Activated CD8-positive, alpha-beta T cell treated with anti-CD3 and anti-CD28 coated beads, Interleukin-2, amount 10 ng/mL, durations not matched to agents 7 days and 5 days (primary cell): ENCODE measurements at places on chromosomes 16 and 17. TPM values are rescaled to one million over a fixed set of nuclear protein-coding genes. Genes with fewer than 3 reads are reported as not detected.
A peak's percentile ranks its signal among the peaks of the same experiment; 100 is the strongest.

DNA sequence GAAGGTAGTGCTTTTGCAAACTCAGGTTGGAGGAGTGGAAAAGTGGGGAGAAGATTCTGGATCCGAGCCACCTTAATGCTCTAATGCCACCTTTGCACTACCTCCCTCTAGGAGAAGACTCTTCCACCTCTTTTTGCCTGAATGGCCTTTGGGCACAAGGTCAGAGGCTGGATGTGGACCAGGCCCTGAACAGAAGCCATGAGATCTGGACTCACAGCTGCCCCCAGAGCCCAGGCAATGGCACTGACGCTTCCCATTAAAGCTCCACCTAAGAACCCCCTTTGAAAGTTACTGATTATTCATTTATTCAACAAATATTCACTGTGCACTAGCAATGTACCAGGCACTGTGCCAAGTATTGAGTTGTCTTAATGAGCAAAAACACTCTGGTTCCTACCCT, 3.2 kb downstream of the SHBG start:
- H3K4me1 ChIP-seq: peaks cover 2% of the 10 kb centered on the region
- no peak overlapping the region for H3K4me3 ChIP-seq
- no peak overlapping the region for H3K27ac ChIP-seq
- no peak for DNase-seq

DNA sequence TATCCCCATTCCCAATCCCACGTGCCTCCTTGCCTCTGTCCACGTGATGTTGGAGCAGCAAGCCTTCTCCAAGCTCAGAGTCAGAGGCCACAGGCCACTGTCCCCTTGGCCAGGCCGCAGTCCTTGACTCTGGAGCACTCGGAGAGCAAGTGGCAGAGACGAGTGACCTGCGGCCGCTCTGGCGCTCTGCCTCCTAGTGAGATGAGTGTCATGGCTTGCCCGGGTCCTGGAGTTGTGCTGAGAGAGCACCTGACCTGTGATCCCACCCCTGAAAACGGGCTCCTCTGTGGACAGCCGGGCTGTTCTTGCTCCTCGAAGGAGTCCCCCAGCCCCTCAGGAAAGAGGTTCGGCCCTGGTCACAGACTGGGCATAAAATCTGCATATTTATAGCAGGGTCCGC, 10.0 kb upstream of the FASN start:
- peaks cover 43% of the 10 kb centered on the region for H3K4me1 ChIP-seq
- no peaks in the 10 kb centered on the region for H3K36me3 ChIP-seq
- no peaks in the 10 kb centered on the region for H3K27me3 ChIP-seq
- no peak for DNase-seq
- no peak overlapping the region for H3K27ac ChIP-seq

The NACA2 gene
- not detected for total RNA-seq

DNA sequence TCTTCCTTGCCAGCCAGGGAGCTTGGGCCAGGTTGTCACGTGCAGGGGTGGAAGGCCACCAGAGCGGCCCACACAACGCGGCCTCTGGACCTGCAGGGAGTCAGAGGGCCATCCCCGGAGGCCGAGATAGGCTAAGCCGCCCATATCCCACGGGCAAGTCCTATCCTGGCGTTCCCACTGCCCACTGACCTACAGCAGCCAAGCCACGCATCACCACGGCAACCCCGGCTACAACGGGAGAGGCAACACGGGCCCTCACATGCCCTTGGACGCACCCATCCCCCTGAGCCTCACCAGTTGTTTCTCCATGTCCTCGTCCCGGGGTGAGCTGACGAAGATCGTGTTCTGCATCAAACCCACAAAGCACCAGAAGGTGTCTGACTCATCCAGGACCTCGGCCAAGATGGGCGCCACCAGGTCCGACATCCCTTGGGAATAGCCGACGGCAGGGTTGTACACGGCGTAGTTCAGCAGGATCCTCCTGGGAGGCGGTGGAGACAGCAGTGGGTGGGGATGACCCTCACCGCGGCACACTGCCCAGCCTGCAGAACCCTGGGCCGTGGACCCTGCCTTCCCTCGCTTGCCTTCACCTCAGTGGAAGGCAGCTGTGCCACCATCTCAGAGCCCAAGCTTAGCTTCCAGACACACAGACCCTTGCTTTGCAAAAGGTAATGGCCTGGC, 88.2 kb downstream of the TBC1D16 start:
- H3K4me3 ChIP-seq: no peak overlapping the region
- no peak for DNase-seq
- H3K4me1 ChIP-seq: peaks cover 17% of the 10 kb centered on the region
- no peaks in the 10 kb centered on the region for H3K27me3 ChIP-seq
- H3K27ac ChIP-seq: peak overlapping the region; percentile 11

- H3K27ac ChIP-seq: no peak overlapping the region
- no peaks in the 10 kb centered on the region for H3K27me3 ChIP-seq
- H3K36me3 ChIP-seq: no peaks in the 10 kb centered on the region
- H3K4me1 ChIP-seq: no peaks in the 10 kb centered on the region
- H3K4me3 ChIP-seq: no peak overlapping the region
- peak; percentile 66 for DNase-seq
These were observed 10.0 kb downstream of the GPR179 start for GRCh38 chr17:38333635-38334295.

The YBX2 gene
- total RNA-seq: 0.66 TPM

The WSCD1 gene
- total RNA-seq: not detected

The ABCA3 gene
- total RNA-seq: 6.3 TPM

The RMI2 gene
- 65.6 TPM for total RNA-seq

The SEZ6L2 gene
- not detected for total RNA-seq

- H3K36me3 ChIP-seq: no peaks in the 10 kb centered on the region
- H3K4me3 ChIP-seq: no peak overlapping the region
- no peak for DNase-seq
- H3K4me1 ChIP-seq: peaks cover 2% of the 10 kb centered on the region
- H3K27me3 ChIP-seq: no peaks in the 10 kb centered on the region
These were observed 9.6 kb downstream of the MEFV start for GRCh38 chr16:3246876-3247275.

- peaks cover 31% of the 10 kb centered on the region for H3K4me1 ChIP-seq
- H3K27ac ChIP-seq: no peak overlapping the region
- H3K4me3 ChIP-seq: no peak overlapping the region
- no peak for DNase-seq
- H3K27me3 ChIP-seq: peaks cover 6% of the 10 kb centered on the region
These were observed 4.6 kb downstream of the PRSS33 start for GRCh38 chr16:2782583-2783351.

DNA sequence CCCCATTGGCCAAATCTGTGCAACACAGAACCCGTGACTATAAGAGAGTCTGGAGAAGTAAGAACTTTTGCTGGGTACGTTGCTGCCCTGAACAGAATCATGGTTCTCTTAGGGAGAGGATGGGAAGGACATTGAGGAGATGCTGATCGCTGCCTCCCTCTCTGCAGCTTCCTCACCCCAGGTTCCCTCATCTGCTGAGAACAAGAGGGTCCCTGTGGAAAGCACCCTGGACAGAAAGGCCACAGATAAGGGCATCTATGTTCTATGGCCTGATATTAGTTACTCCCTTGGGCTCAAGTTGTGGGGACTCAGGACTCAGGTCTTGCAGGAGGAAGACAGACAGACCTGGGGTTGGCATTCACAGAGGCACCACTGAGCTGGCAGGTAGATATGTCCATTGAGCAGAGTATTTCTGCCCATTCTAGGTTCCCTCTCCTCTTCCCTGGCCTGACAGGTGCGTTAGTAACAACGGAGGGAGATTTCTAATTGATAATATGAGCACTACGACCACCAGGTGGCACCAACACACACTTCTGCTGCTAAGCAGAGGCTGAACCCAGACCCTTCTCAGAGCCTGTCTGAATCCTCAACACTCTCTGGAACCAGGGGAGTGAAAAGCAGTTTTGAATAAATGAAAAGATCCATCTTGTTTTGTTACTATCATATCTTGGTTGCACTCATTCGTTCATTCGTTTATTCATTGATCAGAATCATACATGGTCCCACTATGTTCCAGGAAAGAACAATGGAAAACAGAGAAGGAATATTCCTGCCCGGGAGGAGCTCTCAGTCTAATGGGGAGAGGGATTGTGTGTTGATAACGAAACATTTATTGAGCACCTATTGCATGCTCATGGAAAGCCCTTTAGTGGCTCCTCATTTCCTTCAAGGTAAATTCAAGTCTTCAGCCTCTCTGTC, 56.4 kb downstream of the SLC6A2 start:
- peak; percentile 71 for DNase-seq
- H3K27ac ChIP-seq: no peak overlapping the region
- no peaks in the 10 kb centered on the region for H3K27me3 ChIP-seq

The PDK2 gene
- total RNA-seq: 21.2 TPM

The GSG1L gene
- 0.39 TPM for total RNA-seq

- DNase-seq: no peak
- H3K27me3 ChIP-seq: peaks cover 7% of the 10 kb centered on the region
- H3K4me3 ChIP-seq: no peak overlapping the region
These were observed 380.4 kb upstream of the CCL2 start for GRCh38 chr17:33874617-33875060.

GRCh38 chr17:39212841-39213480, 12.8 kb downstream of the STAC2 start:
- no peak overlapping the region for H3K4me3 ChIP-seq
- no peaks in the 10 kb centered on the region for H3K36me3 ChIP-seq
- H3K27ac ChIP-seq: no peak overlapping the region
- peaks cover 24% of the 10 kb centered on the region for H3K4me1 ChIP-seq

- no peak overlapping the region for H3K4me3 ChIP-seq
- no peaks in the 10 kb centered on the region for H3K36me3 ChIP-seq
- peaks cover 24% of the 10 kb centered on the region for H3K4me1 ChIP-seq
- DNase-seq: no peak
These were observed 181.1 kb downstream of the UTP18 start for GRCh38 chr17:51441431-51441830.

The CBFA2T3 gene
- total RNA-seq: not detected

GRCh38 chr16:13839577-13839976, 80.4 kb upstream of the ERCC4 start:
- H3K27ac ChIP-seq: no peak overlapping the region
- DNase-seq: no peak
- no peaks in the 10 kb centered on the region for H3K4me1 ChIP-seq
- H3K36me3 ChIP-seq: no peaks in the 10 kb centered on the region
- no peak overlapping the region for H3K4me3 ChIP-seq

DNA sequence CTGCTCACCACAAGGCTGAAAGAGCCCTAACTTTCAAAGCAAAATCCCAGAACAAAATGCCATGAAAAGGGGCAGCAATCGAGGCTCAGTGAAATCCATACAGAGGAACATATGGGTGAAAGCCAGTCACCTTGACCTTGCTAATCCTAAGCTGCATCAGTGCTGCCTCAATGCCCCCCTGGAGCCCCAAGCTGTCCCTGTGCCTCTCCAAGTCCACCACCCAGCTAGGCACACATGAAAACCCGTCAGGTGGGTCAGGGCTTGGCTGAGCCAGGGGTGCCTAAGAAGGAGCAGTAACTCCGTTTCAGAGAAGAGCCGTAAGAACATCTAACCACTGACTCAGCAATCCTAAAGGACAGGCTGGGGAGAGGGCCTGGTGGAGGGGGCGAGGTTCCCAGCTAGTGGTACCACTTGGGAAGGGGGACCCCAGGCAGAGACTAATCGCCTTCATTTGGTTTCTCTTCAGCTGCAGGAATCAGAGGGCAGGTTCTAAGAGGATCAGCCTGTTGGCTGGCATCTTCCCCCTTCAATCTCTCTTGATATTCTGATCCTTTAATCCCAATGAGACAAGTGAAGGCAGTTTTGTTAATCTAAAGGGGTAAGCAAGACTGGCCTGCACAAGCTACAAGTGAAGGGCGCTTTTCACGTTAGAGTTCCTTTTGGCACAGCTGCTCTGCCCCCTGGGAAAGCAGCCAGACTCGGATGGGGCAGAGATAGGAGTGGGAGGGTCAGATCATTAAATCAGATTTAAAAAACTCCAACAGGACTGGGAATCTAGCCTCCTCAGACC, 7.6 kb downstream of the PITPNA start:
- no peak overlapping the region for H3K4me3 ChIP-seq
- peaks cover 11% of the 10 kb centered on the region for H3K4me1 ChIP-seq
- no peak for DNase-seq

DNA sequence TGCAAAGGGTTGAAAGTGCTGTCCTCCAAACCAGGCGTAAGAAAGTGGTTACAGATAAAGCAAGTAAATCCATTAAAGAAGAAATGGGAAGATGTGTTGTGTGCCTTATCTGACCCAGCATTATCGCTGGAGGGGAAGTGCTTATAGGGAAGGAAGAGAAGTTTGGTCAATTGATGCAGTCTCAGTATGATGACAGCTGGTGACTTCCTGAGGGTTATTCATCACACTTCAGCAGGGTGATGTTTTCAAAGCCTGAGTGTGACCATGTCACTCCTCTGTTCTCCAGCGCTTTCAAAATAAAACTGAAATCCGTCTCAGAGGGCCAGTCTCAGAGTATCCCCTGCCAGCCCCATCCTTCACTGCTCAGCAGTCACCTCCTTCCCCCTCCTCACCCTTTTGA, 505.4 kb upstream of the RBFOX1 start:
- DNase-seq: no peak
- H3K27ac ChIP-seq: no peak overlapping the region
- H3K4me3 ChIP-seq: no peak overlapping the region
- H3K27me3 ChIP-seq: no peaks in the 10 kb centered on the region

The KRT20 gene
- not detected for total RNA-seq

DNA sequence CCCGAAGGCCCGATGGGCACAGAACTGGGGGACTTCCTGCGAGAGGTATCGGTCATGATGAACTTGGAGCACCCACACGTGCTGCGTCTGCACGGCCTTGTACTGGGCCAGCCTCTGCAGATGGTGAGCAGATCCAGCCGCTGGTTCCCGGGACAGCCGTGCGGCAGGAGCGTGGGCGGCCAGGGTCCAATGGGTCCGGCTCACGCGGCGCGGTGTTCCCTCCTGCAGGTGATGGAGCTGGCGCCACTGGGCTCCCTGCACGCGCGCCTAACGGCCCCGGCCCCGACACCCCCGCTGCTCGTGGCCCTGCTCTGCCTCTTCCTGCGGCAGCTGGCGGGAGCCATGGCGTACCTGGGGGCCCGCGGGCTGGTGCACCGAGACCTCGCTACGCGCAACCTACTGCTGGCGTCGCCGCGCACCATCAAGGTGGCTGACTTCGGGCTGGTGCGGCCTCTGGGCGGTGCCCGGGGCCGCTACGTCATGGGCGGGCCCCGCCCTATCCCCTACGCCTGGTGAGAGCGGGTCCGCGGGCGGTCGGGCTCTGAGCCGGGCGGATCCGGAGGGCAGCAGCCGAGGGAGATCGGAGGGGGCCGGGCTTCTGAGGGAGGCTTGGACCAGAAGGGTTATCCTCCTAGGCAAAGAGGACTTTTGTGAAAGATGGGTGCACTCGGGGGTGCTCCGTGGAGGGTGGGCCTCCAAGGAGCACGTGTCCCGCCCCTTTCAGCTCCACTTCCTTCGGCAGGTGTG, 3.0 kb downstream of the TNK1 start:
- peaks cover 8% of the 10 kb centered on the region for H3K4me1 ChIP-seq
- peak overlapping the region; percentile 87 for H3K27ac ChIP-seq
- H3K36me3 ChIP-seq: peaks cover under 1% of the 10 kb centered on the region
- DNase-seq: peak; percentile 82

DNA sequence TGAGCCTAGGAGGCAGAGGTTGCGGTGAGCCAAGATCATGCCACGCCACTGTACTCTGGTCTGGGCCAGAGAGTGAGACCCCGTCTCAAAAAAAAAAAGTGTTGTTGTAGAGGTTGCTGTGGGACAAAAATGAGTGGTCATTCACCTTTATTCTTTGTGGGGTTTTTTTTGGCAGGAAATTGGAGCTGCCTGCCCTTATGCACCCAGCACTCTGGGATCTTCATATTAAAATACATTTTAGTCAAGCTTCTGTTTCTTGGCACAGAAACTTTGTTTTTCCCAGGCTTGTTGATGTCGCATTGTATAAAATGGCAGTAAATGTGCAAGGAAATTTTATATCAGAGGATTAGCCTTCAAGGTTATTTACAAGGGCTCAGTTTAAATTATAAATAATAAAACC, 174.3 kb downstream of the FTO start:
- no peaks in the 10 kb centered on the region for H3K27me3 ChIP-seq
- H3K27ac ChIP-seq: no peak overlapping the region
- H3K36me3 ChIP-seq: peaks cover 11% of the 10 kb centered on the region
- no peak for DNase-seq
